Fibroblast of villous mesenchyme (primary cell): ENCODE measurements at places on chromosomes 13 and 19. TPM values are rescaled to one million over a fixed set of nuclear protein-coding genes. Genes with fewer than 3 reads are reported as not detected.
A peak's percentile ranks its signal among the peaks of the same experiment; 100 is the strongest.

The ASF1B gene
- total RNA-seq, result 8.1 and 8.2 TPM in 2 replicates

The CATSPERD gene
- not detected in 2 replicates for total RNA-seq

The VSTM2B gene
- not detected in 2 replicates for total RNA-seq

The MAG gene
- total RNA-seq, result not detected in 2 replicates

- peak; percentile 78 for DNase-seq
These were observed at the start of gene CYTH2 for GRCh38 chr19:48469289-48469881. TSS of gene CYTH2 (plus strand) at chr19:48469369. CDS start at chr19:48469508, 139 bp downstream.

DNA sequence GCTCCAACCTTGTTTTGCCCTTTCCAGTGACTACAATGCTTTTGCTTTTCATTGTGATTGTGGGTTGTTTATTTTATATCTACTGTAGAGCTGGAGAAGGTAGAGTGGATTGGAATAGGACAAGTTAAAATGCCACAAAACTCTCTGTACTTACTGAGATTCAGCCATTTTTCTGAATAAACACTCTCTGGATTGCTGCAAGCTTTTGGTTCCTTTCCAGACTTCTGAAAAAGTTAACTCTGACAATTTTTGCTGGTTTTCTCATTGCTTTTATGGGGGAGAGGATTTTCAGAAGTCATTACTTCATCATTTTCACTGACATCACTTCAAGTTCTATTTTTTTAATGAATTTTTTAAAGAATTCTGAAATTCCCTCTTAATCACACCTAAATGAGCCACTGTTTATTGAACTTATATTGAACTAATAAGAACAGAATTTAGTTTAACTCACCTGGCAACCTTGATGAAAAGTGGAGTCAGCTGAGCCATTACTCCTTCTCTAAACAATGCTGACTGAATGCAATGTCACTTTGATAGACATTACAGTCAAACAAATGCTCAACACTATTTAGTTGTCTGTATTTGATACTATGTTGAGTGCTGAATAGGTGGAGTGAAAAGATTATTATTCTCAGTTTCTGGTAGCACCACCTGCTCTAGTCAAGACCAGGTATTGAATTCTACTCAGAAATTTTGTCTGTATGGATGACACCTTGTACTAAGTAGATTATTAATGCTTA is 303.5 kb downstream of the DLEU7 start:
- no peak for DNase-seq

- peak; percentile 34 for DNase-seq
These were observed 789.1 kb downstream of the GPC5 start for GRCh38 chr13:92187378-92187989.

DNA sequence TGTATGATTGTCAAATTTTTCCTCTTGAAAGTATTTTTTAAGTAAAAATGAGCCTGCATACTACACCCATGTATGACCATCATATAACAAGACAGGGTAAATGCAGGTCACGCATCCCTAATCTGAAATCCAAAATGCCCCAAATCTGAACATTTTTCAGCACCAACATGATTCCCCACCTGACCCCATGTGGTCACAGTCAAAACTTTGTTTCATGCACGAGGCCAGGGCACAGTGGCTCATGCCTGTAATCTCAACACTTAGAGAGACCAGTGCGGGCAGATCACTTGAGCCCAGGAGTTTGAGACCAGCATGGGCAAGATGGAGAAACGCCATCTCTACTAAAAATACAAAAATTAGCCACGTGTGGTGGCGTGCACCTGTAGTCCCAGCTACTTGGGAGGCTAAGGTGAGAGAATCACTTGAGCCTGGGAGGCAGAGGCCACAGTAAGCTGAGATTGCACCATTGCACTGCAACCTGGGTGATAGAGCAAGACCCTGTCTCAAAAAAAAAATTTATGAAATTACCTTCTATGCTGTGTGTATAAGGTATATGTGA is 63.7 kb upstream of the NPAS1 start:
- DNase-seq, result no peak

DNA sequence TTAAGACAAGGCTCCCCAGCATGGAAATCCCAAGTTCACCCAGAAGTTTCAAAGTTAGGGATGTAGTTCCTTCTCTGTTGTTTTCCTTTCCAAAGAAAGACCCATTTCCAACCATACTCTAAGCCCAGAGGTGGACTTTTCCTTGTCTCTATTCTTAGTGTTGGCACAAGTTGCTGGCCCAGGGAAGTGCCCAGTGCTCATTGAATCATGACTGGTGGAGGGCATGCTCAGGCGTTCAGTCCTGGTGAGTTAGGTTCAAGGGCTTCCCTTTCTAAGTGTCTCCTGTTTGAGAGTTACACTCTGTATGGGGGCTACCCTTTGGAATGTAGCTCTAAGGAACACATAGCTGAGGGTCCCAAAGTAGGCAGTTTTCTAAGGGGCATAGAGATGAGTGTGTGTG is 389.5 kb downstream of the KCNRG start:
- no peak for DNase-seq

DNA sequence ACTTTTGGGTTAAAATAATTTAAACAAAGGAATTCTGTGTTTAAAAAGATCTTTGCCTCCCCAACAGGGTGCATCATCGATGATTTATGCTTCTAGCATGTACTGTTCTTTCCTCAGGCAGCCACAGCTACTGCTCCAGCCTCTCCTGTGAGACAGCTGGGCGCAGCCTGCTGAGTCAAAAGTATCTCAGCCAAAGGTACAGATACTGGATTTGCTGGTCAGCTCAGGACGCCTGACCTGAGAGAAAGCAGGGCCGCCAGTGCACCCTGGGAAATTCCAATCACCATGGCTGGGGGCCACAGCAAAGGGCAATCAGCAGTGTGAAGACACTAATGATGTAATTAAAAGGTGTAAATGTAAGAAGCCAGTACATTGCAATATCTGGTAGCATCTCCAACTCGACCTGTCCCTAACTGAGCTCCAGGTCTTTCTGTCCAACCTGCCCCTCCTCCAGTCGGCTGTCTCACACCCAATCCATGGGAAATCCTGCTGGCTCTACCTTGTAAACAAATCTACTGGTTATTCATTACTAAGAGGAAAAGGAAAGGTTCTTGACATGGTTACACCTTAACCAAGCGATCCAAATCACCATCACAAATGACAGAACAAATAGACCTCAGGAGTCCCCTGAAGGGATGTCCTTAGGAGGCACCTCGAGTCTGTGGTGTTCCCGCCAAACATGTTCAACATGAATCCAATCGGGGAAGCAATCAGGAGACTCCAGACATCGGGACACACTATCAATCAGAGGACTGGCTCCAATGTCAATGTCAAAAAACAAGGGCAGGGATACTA is 7.3 kb downstream of the OPA3 start:
- DNase-seq, result peak; percentile 92

GRCh38 chr19:51469162-51469561 is 9.2 kb upstream of the CEACAM18 start:
- DNase-seq, result no peak

GRCh38 chr19:32357720-32358119 is 12.3 kb downstream of the ZNF507 start:
- DNase-seq, result no peak

DNA sequence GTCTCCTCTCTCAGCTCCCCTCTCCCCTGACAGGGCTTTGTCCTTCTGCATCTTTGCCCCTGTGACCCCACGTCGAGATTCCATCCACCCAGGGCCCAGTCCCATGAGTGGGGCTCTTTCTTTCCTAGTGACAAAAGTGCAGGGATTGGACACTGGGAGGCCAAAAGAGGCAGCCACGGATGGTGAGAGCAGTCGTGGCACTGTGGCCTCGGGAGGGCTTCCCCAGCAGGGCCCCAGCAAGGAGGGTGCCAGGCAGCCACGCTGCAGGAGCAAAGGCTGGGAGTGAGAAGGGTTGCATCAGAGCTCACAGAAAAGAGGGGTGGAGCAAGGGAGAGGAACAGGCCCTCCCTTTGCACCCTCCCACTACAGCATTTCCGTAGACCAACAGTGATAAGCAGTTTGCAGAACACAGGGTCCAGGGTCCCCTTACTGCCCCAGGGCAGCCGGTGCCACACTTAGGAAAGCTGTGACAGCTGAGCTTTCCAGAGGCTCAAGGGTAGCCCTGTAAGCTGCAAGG is 4.9 kb downstream of the ZSCAN1 start:
- no peak for DNase-seq
